Small intestine (tissue), 16 donors: ENCODE measurements at places on chromosomes 1 and 21.

DNA sequence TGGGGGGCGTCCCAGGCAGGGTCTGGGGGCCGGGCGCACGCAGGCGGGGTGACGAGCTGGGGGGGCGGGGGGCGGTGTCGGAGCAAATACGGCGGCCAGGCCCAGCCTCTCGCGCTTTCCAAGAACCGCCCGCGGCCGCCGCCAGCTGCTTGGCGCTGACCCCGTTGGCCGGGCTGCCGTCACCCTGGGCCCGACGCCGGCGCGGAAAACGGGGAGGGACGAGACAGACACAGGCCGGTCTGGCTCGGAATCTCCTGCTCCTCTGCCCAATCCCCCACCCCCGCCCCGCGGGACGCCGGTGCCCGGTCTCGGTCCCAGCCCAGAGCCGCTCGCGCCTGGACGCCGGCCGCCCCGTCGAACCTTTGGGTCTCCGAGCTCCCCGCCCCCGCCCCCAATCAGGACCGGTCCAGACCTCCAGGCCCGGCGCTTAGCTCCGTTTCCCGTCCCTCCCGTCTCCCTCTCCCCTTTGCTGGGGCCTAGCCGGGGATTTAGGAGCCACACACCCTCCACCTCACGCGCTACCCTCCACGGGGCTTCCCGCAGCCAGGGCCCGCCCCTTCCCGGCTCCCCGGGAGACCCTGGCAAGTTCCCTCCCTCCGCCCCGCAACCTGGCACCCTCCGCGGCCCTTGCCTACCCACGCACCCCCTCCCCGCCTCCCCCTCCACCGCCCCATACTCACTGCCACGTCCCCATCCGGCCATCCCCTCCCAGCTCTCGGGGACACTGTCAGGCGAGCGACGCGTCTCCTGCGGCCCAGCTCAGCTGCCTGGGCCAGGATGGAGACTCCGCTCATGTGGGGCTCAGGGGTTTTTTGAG, 800 bp upstream of the MMP23B start:
- no peak overlapping the region for H3K27ac ChIP-seq
- H3K4me1 ChIP-seq, result no peaks in the 10 kb centered on the region
- H3K36me3 ChIP-seq, result peaks cover 23% of the 10 kb centered on the region
- DNase-seq, result peak; percentile 53
- H3K27me3 ChIP-seq, result peaks cover 23% of the 10 kb centered on the region

DNA sequence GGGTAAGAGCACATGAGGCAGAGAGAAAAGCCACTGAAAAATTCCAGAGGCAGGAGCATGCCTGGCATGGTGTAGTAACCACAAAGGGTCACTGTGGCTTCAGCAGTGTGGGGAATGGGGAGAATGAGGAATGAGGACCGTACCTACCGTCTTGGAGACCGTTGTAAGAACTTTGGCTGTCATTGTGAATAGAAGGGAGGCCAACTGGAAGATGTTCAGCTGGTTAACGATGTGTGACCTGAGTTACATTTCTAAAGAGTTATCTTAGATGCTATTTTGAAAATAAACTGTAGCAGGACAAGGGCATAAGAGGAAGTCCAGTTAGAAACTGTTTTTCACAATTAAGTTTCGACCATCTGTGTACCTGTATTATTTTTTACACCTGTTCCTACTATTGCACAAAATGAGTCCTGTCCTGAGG, 365.5 kb upstream of the SGIP1 start:
- H3K27me3 ChIP-seq, result no peaks in the 10 kb centered on the region
- H3K36me3 ChIP-seq, result no peaks in the 10 kb centered on the region
- H3K4me3 ChIP-seq, result no peak overlapping the region
- DNase-seq, result no peak
- no peak overlapping the region for H3K27ac ChIP-seq
- H3K4me1 ChIP-seq, result no peaks in the 10 kb centered on the region

DNA sequence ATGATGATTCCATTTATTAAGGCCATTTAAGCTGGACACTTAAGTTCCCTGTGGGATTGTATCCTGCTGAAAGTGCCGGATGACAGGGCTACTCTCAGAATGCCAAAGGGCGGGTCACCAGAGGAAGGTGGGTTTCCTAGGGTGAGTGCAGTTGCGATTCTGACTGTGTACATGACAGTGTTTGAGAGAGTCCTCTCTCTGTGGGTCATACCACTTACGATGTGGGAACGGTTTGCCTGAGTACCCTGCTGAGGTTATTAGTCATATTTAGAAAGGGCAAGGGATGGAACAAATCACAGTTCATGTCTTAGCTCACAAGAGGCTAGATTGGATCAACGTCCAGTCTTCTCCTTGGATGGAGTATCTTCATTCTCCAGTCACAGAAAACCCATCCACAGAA, 461.9 kb downstream of the CAMTA1 start:
- no peaks in the 10 kb centered on the region for H3K36me3 ChIP-seq
- H3K4me3 ChIP-seq, result no peak overlapping the region
- H3K27ac ChIP-seq, result no peak overlapping the region
- no peaks in the 10 kb centered on the region for H3K4me1 ChIP-seq
- DNase-seq, result no peak

- H3K36me3 ChIP-seq, result no peaks in the 10 kb centered on the region
- H3K27me3 ChIP-seq, result no peaks in the 10 kb centered on the region
- DNase-seq, result no peak
- H3K4me1 ChIP-seq, result no peaks in the 10 kb centered on the region
Observed at GRCh38 chr1:243525085-243525487, 269.2 kb downstream of the SDCCAG8 start.

DNA sequence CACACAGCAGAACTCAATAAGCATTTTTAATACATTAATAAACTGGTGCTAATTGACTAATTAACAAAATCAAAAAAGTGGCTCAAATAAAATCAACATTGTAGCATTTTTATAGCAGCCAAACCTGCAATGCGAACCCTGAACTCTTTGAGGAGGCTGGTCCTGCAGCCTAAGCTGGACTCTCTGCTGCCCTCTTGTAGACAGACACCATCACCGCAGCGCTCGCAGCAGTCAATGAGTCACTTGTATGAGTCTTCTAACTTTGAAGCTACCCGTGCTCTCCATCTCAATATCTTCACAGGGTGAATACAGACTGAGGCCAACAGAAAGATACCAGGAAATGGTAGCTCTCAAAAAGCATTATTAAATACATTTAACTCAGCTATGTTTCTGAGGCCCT, 9.7 kb upstream of the KRTAP7-1 start:
- DNase-seq, result peak; percentile 19
- no peaks in the 10 kb centered on the region for H3K36me3 ChIP-seq
- no peaks in the 10 kb centered on the region for H3K4me1 ChIP-seq
- H3K27ac ChIP-seq, result no peak overlapping the region
- no peaks in the 10 kb centered on the region for H3K27me3 ChIP-seq
- H3K4me3 ChIP-seq, result no peak overlapping the region

- H3K4me1 ChIP-seq, result no peaks in the 10 kb centered on the region
- no peak overlapping the region for H3K4me3 ChIP-seq
- H3K36me3 ChIP-seq, result no peaks in the 10 kb centered on the region
- no peaks in the 10 kb centered on the region for H3K27me3 ChIP-seq
- no peak for DNase-seq
Observed at GRCh38 chr1:214019499-214019898, 31.7 kb downstream of the PROX1 start.

- H3K27me3 ChIP-seq, result no peaks in the 10 kb centered on the region
- no peak overlapping the region for H3K4me3 ChIP-seq
- DNase-seq, result no peak
- H3K4me1 ChIP-seq, result no peaks in the 10 kb centered on the region
- H3K36me3 ChIP-seq, result no peaks in the 10 kb centered on the region
Observed at GRCh38 chr21:28239340-28239739, 753.3 kb downstream of the LTN1 start.

DNA sequence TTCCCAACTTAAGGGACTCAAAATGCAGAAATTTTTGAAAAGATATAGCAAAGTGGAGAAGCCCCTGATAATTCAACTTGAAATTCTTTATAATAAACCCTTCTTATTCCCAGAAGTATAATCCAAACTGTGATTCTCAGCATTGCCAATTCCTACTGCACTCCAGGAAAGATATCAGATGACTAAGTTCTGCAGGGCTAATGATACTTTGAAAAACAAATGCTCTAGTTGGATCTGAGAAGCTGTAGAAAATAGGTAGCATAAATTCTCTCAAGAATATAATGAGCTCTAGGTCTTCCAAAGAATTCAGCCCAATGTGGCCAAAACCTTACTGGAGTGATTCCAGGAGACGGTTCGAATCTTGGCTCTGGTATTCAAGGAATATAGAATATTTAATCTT, 294.0 kb upstream of the PTBP2 start:
- no peaks in the 10 kb centered on the region for H3K4me1 ChIP-seq
- H3K27ac ChIP-seq, result no peak overlapping the region
- no peak overlapping the region for H3K4me3 ChIP-seq
- H3K36me3 ChIP-seq, result no peaks in the 10 kb centered on the region

DNA sequence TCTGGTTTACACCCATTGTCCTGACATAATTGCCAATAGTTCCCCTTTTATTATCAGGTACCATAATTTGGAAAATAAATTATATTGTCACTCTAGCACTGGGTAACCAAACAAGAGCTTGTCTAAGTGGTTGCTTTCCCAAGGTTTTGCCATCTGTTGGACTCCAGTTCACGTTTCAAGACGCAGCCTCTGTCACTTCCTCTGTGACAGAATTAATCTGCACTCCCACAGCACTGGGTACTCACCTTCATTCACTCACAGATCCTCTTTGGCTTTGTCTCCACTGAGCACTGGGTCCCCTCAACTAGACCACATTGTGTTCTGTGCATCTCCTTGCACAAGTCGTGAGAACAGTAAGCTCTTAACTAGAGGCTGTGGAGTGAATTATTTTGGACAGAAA, 123.6 kb upstream of the JUN start:
- peaks cover 3% of the 10 kb centered on the region for H3K4me1 ChIP-seq
- no peaks in the 10 kb centered on the region for H3K27me3 ChIP-seq
- no peak overlapping the region for H3K27ac ChIP-seq
- no peak overlapping the region for H3K4me3 ChIP-seq
- no peak for DNase-seq

- no peaks in the 10 kb centered on the region for H3K36me3 ChIP-seq
- H3K4me1 ChIP-seq, result peaks cover 3% of the 10 kb centered on the region
- no peak overlapping the region for H3K4me3 ChIP-seq
- H3K27ac ChIP-seq, result no peak overlapping the region
Observed at GRCh38 chr1:236509647-236510401, 14.0 kb upstream of the LGALS8 start.

GRCh38 chr1:15064217-15064929, 89.2 kb upstream of the TMEM51 start:
- H3K36me3 ChIP-seq, result no peaks in the 10 kb centered on the region
- H3K4me3 ChIP-seq, result no peak overlapping the region
- no peak overlapping the region for H3K27ac ChIP-seq
- DNase-seq, result no peak
- H3K27me3 ChIP-seq, result no peaks in the 10 kb centered on the region

GRCh38 chr1:54045496-54045895, 7.5 kb downstream of the TMEM59 start:
- H3K36me3 ChIP-seq, result no peaks in the 10 kb centered on the region
- H3K27me3 ChIP-seq, result no peaks in the 10 kb centered on the region
- H3K4me3 ChIP-seq, result no peak overlapping the region

DNA sequence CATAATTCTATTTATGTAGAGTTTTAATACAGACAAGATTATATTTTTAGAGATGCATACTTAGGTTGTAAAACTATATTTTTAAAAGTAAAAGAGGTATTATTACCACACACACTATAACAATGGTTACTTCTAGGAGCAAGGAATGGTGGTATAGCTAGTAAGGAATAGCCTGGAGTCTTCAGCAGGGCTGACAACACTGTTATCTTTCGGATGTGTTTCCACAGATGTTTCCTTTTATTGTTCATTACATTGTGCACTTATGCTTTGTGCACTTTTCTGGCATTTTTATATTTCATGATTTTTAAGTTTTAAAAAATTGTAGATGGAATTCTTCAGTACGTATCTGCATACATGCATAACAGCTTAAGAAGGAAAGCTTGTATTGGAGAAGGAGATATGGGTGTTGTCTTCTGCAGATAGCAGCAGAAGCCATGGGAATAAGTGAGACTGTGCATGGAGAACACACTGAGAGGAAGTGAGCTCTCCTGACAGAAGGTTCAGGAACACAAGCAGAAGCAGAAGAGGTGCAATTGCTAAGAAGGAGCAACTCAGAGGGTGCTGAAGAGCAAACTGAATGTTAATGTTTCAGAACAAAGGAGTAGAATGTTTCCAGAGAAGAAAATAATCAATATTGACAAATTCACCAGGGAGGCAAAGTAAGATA, 91.8 kb downstream of the UCHL5 start:
- no peak overlapping the region for H3K4me3 ChIP-seq
- no peak overlapping the region for H3K27ac ChIP-seq

DNA sequence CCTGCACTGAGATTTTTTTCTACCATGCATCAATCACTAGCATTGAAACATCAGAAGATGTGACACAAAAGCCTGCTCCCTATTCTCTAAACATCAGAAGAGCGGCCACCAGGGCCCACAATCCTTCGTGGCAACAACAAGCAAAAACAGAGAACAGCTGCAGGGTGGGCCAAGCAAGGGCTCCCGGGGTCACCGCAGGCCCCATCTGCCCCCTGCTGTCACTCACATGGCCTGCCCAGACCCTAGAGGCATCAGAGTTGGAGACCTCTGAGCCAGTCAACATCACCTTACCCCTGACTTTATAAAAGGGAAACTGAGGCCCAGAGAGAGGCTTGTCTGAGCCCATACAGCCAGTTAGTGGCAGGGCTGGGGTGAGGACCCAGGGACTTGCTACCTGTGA, 1.8 kb downstream of the LAPTM5 start:
- peak overlapping the region; percentile 80 for H3K27ac ChIP-seq
- H3K36me3 ChIP-seq, result no peaks in the 10 kb centered on the region
- H3K4me3 ChIP-seq, result no peak overlapping the region
- H3K4me1 ChIP-seq, result no peaks in the 10 kb centered on the region
- no peak for DNase-seq

DNA sequence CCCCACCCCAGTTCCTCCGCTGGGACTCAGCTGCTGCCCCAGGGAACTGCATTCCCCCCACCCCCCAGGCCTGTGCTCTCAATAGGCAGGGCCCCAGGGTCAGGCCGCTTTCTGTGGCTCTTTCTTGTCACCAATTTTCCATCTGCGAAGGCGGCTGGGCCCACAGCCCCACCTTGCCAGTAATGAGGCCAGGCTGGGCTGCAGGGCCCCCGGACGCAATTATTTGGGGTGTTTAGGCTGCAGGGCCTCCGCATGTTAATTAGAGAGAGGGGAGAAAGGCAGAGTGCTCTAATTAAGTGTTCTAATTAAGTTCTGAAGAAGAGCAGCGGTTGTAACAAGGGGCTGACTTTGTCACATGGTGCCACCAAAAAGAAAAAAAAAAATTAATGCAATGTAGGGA, 71.8 kb downstream of the EPHB2 start:
- no peak overlapping the region for H3K27ac ChIP-seq
- H3K27me3 ChIP-seq, result no peaks in the 10 kb centered on the region
- H3K4me3 ChIP-seq, result no peak overlapping the region
- DNase-seq, result no peak

- no peaks in the 10 kb centered on the region for H3K36me3 ChIP-seq
- no peak for DNase-seq
- peaks cover 3% of the 10 kb centered on the region for H3K27me3 ChIP-seq
- H3K4me1 ChIP-seq, result peaks cover 2% of the 10 kb centered on the region
- no peak overlapping the region for H3K4me3 ChIP-seq
- H3K27ac ChIP-seq, result no peak overlapping the region
Observed at GRCh38 chr1:24275510-24275909, 43.6 kb upstream of the GRHL3 start.

GRCh38 chr1:53642215-53642555, 96.8 kb downstream of the GLIS1 start:
- DNase-seq, result no peak
- no peak overlapping the region for H3K4me3 ChIP-seq
- no peaks in the 10 kb centered on the region for H3K4me1 ChIP-seq
- H3K27me3 ChIP-seq, result no peaks in the 10 kb centered on the region
- H3K36me3 ChIP-seq, result no peaks in the 10 kb centered on the region

- peaks cover 9% of the 10 kb centered on the region for H3K27me3 ChIP-seq
Observed at GRCh38 chr1:165287781-165288180, 68.7 kb downstream of the LMX1A start.
